ENCODE measurements at places on chromosomes 11 and 22. TPM values are rescaled to one million over a fixed set of nuclear protein-coding genes. Genes with fewer than 3 reads are reported as not detected.
A peak's percentile ranks its signal among the peaks of the same experiment; 100 is the strongest.

GRCh38 chr11:27166130-27166529, 125.5 kb downstream of the BBOX1 start:
- DNase-seq = no peak

CDON gene
- total RNA-seq = 39.8 TPM

TSPAN32 gene
- not detected for total RNA-seq

- DNase-seq = peak; percentile 14
Observed at GRCh38 chr11:43852057-43852636, 28.5 kb upstream of the ALKBH3 start.

DNA sequence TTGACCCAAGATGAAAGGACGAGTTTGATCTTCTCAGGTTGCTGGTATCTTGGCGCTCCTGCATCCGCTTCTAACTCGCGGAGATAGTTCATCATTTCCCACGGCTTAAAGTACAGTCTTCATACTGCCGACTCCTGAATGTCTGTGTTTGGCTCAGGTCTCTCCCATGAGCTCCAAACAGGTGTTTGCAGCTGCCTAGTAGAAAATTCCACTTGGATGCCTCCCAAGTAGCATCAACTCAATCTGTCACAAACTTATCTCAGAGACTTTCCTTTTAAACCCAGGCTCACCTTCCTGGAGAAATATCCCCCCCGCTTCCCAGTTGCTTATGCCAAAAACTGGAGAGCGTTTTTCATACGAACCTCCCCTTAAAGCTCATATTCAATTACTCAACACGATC, 986.5 kb downstream of the TBC1D22A start:
- DNase-seq = no peak

CD3G gene
- total RNA-seq = not detected

- DNase-seq = no peak
Observed at GRCh38 chr11:125407046-125407445, 89.0 kb downstream of the FEZ1 start.

GALNT18 gene
- total RNA-seq = 22.8 TPM

OR2AG2 gene
- total RNA-seq = 0.47 TPM

DNA sequence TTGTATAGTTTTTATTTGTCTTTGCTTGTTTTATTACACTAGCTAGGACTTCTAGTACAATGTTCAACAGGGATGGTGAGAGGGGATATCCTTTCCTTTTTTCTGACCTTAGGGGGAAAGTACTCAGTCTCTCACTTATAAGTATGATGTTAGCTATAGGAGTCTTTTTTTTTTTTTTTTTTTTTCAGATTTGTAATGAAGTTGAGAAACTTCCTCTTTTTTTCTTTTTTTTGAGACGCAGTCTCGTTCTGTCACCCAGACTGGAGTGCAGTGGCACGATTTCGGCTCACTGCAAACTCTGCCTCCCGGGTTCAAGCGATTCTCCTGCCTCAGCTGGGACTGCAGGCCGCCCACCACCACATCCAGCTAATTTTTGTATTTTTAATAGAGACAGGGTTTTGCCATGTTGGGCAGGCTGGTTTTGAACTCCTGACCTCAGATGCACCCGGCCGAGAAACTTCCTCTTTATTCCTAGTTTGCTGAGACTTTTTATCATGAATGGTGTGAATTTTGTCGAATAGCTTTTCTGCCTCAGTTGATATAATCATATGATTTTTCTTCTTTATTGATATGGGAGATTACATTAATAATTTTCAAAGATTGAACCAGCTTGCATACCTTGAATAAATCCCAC, 10.9 kb downstream of the TRIM22 start:
- DNase-seq = no peak

RNF141 gene
- total RNA-seq = 80.0 TPM
